ENCODE measurements at places on chromosomes 2 and 18.

- no peak for DNase-seq
Measured at GRCh38 chr2:112889976-112890375, 21.0 kb upstream of the IL37 start.

DNA sequence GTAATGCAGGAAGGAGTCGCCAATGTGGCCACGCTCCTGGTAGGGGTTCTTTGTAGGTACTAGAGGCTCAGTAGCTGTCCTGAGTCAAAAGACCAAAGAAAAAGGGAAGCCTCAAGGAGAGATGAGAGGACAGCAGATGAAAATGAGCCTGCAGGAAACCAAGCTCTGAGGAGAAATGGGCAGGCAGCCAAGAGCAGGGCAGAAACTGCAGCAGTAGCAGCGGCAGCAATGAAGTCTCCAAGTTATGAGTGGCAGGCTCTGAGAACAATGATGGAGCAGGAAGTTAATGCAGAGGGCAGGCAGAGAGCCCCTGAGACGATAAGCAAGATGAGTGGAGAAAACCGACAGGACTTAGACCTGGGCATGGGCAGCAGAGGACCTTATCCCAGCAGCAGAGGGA lies 48.2 kb upstream of the TMEM200C start:
- DNase-seq, result no peak

GRCh38 chr18:42087876-42088275 lies 132.8 kb downstream of the PIK3C3 start:
- no peak for DNase-seq

GRCh38 chr2:3254442-3254941 lies 123.1 kb downstream of the EIPR1 start:
- peak; percentile 59 for DNase-seq

- peak; percentile 43 for DNase-seq
Measured at GRCh38 chr18:33440060-33441043, at the start of gene CCDC178. Gene CCDC178, minus strand, starts transcription at chr18:33440721. Its CDS starts 28,633 bp downstream, at chr18:33412088.

- DNase-seq, result peak; percentile 56
Measured at GRCh38 chr2:98822301-98823164, 91.6 kb upstream of the MGAT4A start.

DNA sequence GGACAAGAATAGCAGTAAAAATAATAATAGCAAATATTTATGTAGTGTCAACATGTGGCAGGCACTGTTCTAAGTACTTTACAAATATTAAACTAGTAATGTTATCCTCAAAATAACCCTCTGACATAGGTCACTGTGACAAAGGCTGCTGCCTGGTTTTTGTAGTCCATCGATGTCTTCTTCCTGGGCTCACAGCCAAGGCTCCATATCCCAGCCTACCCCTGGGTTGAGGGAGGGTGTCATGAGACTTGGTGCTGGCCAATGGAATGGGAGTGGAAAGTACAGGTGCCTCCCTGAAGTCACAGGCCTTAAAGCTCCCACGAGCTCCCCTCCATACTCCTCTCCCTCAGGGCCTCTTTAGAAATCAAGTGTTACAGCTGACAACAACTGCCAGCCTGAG lies 159.3 kb downstream of the CYRIA start:
- no peak for DNase-seq

GRCh38 chr2:37011130-37011529 lies 44.8 kb upstream of the STRN start:
- no peak for DNase-seq

DNA sequence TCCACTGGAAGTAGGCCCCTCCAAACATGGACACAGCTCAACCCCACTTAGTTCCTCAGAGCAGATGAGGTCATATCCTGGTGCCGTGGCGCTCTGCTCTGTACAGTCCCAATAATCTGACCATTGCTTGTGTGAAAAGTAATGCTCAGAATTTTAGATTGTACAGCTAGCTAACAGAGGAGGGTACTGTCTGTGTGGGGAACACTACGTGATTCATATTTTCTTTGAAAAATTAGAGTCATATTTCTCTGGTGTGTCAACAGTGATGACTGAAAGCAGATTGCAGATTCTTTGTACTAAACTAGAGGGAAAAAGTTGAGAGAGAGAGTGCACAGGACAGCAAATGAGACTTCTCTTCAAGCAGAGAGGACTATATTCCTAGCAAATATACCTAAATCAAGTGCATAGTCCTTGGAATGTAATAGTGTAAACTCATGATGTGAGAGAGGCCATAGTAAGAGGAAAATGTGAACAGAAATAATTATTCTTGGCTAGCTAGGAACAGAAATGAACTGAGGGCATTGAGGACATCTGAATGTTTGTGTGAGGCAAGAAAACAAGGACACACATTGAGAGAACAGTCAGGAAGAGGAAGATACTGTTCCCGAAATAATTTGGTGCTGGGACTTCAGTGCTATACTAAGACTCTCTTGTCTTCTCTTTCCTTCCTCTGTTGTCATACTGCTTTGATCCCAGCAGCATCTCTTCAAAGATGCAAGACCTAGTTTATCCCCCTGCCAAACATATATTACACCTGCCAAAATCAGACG lies 157.0 kb upstream of the RND3 start:
- no peak for DNase-seq

- no peak for DNase-seq
Measured at GRCh38 chr2:182826496-182826895, 39.9 kb downstream of the FRZB start.

- no peak for DNase-seq
Measured at GRCh38 chr2:103527278-103527677, 765.4 kb downstream of the TMEM182 start.

DNA sequence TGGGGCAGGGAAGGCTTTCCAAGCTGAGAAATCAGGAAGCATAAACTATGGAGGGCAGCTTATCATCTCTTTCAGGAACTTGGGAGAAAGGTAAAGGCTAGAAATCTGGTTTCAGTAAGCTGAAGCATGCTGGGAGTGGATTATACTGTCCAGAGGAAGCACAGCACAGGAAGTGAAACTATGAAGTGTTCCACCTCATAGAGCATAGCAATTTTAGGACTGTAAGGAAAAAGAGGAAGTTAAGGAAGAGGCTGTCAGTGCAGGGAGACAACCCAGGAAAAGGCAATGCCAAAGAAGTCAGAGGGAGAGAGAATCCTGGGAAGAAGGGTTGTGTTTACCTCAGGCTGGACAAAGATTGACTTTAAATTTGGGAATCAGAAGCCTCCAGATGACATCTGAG lies 51.9 kb downstream of the EFEMP1 start:
- no peak for DNase-seq

GRCh38 chr2:38215522-38215921 lies 139.6 kb upstream of the CYP1B1 start:
- no peak for DNase-seq

DNA sequence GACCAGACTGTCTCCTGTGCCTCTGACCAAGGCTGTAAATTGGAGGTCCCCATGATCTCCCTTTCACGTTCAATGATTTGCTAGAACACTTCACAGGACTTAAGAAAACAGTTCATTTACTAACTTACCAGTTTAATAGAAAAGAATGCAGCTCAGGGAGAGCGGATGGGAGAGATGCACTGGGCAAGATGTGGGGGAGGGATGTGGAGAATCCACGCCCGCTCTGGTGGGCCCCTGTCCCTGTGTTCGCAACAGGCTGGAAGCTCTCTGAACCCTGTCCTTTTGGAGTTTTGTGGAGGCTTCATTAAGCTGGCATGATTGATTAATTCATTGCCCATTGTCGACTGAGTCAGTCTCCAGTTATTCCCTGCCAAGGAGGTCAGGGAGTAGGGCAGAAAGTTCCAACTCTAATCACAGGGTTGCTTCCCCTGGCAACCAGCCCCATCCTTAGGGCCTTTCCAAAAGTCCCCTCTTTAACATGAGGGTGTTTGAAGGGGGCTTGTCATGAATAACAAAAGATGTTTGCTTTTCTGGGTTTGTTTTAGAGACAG lies 257.1 kb downstream of the ACKR3 start:
- no peak for DNase-seq

DNA sequence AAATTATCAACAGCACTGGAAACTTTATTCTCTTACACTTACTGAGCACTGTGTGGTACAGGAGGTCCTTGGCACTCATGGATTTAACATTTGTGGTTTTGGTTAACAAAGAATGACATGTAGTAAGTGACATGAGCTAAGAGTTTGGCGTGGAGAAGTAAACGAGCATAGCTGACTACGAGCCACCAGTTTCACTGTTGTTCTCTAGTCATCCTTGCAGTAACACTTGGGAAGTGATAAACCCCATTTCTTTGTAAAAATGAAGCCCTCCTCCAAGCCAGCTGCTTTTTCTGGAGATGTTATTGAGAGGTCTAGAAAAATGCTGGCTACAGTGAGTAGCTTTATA lies 32.7 kb downstream of the QPCT start:
- no peak for DNase-seq

- peak; percentile 59 for DNase-seq
Measured at GRCh38 chr2:164840930-164841718, 499 bp downstream of the COBLL1 start.

- DNase-seq, result no peak
Measured at GRCh38 chr2:239160226-239161143, 240.3 kb downstream of the HDAC4 start.

- DNase-seq, result no peak
Measured at GRCh38 chr2:120552079-120552478, 183.6 kb upstream of the GLI2 start.

DNA sequence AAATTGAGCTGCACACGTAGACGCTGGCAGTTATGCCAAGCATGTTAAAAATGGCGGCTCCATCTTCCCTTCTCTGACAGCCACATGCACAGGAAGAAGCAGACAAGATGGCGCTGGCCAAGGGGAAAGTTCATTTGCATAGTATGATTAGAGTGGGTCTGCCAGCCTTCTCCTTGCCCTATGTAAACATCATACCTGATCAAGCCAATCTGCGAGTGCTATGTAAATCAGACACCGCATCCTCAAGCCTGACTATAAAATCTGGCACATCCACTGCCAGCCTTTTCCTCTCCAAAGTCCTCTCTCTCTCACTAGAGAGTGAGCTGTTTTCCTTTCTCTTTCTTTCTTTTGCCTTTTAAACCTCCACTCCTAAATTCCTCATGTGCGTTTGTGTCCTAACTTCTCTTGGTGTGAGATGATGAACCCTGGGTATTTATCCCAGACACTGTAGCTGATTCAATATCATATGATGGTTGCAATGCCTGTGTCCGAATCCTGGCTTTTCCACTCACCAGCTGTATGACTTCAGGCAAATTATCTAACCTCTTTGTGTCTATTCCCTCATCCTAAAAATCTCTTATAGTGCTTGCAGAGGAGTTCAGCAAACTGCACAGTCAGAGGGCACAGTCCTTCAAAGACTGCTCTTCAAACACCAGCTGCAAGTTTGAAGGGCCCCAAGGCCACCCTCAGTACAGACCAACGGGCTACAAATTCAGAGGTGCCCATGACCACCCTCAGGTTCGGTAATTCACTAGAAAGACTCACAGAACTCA lies 39.3 kb upstream of the ITSN2 start:
- no peak for DNase-seq

DNA sequence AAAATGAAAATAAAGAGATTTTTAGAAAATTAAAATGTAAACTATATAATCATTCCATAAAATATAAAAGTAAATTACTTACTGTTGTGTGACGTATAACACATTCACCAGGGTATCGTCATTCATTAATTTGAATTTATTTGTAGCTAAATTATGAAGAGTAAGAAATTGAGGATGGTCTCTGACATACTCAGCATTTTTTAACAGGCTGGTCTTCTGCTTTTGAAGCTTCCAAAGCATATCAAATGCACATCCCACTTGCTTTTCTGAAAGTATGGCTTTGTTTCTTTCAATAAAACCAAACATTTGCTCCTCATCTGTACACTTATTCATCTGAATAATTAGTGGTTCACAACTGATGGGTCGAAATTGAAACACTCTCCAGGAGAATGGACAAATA lies 2.1 kb downstream of the FASTKD1 start:
- DNase-seq, result no peak

- DNase-seq, result no peak
Measured at GRCh38 chr2:24521975-24522639, 31.1 kb downstream of the NCOA1 start.

DNA sequence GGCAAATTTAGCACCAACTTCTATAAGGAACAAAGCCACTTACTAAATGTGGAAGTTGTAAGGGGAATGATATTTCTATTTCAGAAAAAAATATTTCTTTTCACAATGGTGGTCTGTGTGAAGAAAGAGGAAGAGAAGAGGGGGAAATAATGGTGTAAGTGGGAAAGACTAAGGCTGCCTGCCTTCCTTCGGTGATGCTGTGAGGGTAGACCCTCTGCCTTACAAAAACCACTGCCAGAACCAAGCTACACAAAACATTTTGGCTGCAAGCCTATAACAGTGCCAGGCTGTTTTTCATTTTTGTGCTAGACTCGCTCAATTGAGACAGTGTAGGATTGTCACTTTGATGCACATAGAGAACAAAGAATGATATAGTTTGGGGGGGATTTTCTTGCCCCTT lies 286.6 kb downstream of the ZEB2 start:
- no peak for DNase-seq

- DNase-seq, result no peak
Measured at GRCh38 chr18:12497296-12497695, 89.6 kb downstream of the PRELID3A start.

GRCh38 chr2:175371378-175371777 lies 189.9 kb upstream of the ATP5MC3 start:
- no peak for DNase-seq

DNA sequence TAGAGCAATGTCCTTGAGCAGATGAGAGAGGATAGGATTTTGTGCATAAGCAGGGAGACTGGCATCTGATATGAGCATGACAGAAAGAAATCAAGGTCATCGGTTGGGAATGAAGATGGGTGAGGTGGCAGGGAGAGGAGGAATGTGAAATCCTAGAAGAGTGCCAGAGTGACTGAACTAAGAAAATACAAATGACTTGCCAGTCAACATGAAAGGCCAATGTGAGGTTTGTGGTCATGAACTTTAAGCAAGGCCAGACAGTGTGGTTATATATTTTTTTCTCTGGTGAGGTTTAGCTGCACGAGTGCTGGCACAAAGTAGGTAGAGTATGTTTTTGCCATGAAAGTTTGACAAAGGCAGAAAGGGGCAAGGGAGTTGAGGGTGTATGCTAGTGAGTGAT lies 21.2 kb downstream of the QPCT start:
- DNase-seq, result no peak

DNA sequence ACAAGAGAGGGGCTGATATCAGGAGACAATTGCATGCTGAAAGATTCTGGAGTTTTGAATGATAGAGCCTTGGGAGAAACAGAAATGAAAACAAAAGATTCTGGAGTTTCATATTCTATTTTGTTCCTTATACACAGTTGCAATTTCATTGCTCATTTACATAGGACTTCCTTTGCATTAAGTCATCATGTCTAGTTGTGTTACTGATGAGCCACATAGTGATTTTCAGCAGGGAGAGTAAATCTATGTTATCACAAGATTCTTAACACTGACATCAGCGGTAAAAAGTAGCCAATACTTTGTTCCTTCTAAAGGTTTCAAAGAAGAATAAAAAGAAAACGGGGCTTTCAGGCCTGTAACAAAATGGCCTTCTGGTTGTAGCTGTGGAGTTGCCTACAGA lies 7.1 kb downstream of the ADAM17 start:
- peak; percentile 55 for DNase-seq

- DNase-seq, result no peak
Measured at GRCh38 chr18:78376046-78376445, 603.6 kb upstream of the SALL3 start.

DNA sequence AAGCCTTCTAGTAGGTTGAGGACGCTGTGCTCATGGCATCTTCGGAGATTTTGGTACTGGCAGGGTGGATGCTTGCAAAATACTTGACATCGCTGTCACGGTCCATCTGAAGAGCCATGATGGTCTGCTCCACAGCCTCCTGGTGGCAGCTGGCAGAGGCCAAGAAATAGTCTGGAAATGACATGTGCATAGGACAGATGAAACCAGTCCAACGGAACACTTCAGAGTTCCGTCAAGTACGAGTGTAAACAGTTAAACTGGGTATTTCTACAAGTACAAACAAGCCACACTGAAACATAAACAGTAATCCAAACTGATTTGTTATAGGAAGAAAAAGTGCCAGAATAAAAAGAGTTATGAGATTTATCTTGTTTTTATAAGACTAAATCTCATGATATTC lies 66.6 kb downstream of the PPP4R1 start:
- no peak for DNase-seq
